ENCODE measurements at places on chromosomes 11 and 22.

DNA sequence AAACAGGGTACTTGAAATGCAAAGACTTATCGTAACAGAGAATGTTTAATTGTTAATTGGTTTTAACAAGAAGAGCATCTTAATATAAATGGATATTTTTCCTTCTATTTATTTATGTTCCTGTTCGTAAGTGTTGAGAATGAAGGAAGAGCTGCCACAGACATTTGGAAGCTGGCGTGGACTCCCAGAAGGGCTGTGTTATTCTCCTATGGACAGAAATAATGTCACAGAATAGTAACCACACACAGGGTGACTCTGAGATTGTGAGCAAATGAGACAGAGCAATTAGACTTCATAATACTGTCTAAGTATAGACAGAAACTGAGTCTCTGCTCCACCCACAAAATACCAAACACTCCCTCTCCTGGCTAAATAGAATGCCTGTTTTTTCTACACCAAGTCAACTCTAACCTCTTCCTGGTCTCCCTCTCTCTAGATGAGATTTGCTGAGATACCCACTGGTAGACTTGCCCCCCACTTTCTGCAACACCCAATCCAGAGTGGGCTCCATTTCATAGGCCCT, 6.1 kb downstream of the APOL3 start:
- DNase-seq: no peak

DNA sequence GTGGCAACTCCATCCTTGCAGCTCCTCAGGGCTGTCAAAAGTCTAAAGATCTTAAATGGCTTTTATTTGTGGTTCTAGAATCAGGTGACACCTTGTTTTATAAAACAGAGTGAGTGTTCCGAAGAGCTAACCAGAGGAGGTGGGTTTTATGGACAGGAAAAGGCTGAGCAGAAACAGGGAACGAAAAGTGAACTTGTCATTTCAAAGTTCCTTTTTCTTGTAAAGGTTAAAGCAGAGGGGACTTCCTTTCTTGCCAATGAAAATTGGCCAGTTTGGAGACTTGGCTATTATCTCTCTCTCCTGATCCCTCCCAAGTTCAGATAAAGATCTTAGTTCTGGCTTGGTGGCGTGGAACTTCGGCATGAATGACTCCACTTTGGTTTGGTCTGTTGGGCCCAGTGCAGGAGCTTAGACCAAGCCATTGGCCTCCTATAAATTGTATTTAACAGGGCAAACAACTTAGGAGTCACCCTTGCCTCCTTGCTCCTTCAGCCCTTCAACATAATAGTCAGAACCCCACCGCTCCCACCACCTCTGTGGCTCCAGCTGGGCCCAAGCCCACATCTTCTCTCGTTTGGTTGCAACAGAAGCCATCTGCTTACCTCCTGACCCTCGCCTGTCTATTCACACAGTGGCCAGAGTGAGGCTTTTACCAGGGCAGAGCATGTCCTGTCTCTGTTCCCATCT, 102.4 kb upstream of the THY1 start:
- DNase-seq: no peak

GRCh38 chr11:77658213-77659013, 20.8 kb upstream of the CLNS1A start:
- no peak for DNase-seq

DNA sequence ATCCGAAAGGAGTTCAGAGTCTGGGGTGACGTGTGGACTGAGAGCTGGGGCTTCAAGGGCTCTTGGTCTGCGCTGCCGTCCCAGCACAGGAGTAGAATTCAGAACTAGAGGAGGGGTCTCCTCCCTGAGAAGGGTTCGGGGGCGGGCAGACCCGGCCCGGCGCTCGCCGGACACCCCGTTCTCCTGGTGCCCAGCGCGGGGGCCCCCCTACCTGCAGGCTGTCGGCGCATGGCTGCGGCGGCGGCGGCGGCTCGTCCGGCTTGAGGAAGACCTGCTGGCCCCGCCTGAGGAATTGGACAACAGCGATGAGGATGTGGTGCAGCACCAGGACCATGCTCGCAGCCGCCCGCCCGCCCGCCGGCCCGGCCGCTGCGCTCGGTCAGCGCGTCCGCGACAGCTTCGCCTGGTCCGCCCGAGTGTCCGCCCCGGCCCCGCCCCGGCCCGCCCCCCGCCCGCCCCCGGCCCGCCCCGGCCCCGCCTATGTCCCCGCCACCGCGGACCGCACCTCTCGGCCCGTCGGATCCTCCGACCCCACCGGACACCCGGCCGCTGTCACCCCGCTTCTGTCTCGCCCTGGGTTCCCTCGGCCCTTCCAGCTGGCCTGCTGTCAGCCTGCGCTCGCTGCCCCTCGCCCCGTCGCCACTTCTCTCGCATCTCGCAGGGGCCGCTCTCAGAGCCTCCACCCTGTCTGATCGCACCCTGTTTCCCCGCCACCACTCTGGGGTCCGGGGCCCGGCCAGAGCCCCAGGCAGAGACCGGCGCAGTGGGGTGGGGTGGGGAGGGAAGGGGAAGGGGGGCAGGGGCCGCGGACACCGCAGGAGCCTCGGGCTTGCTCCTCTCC, 32.0 kb downstream of the PDE2A start:
- peak; percentile 3 for DNase-seq

DNA sequence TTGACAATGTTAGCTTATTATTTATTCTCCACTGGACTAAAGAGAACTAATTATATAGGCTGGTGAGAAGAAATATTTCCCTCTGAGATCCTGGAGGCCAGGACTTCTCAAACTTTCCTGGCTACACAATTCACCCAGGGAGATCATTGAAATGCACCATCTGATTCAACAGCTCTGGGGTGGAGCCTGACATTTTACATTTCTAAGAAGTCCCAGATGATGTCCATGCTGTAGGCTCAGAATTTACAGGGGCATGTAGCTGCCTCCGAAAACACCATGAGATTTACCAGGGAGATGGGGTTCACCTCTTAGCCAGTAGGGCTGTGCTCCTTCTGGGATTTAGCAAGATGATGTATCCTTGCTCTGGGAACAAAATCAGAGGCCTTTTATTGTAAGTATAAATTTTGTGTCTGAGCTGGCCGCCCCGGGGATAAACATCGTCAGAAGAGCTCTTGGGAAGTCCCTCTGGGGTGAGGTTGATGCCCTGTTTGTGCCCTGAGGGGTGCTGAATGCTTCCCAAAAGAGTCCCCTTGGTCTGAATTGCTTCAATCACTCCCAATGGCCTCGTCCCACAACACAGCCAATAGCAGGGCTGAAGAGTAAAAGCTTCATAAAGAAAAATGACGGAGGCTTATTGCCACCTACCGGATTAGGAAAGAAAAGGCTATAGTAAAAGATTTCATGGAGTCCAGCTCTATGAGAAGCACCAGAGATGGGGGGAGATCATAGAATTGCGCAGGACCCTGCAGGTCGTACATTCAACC, 33.4 kb upstream of the API5 start:
- DNase-seq: no peak

GRCh38 chr11:94897330-94897768, 76.0 kb downstream of the CWC15 start:
- no peak for DNase-seq

DNA sequence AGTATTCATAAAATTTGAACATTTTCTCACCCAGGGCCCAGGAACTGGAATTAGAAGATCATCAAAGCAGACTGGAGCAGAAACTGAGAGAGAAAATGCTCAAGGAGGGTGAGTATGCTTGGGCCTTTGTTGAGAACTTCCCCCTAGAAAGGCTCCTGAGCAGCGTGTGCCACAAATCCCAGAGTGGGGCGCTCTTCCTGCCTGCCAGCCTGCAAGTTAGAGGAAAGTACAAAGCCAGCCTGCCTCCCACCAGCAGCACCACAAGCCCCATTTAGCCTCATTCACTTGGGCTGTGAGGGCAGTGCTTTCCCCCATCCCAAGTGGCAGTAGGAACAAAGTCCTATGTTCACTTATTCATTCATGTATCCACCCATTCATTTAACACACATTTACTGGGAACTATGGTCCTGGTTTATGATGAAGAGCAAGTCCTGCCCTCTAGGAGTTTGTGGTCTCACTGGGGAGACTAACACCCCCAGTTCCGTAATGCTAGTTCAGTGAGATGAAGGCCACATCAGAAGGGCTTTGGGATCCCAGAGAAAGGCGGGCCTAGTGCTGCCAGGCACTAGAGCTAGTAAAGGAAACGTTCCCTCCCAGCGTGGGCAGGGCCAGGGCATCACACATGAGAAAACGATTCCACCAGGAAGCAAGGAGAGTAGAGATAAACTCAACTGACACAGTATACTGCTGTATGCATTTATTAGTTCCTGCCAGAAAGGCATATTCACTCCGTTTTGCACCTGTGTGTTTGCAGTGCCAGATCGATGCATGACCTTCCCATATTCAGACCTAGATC, 22.4 kb upstream of the PARVA start:
- no peak for DNase-seq

- DNase-seq: no peak
These were observed 12.9 kb upstream of the SORL1-AS1 start for GRCh38 chr11:121465709-121466062.

DNA sequence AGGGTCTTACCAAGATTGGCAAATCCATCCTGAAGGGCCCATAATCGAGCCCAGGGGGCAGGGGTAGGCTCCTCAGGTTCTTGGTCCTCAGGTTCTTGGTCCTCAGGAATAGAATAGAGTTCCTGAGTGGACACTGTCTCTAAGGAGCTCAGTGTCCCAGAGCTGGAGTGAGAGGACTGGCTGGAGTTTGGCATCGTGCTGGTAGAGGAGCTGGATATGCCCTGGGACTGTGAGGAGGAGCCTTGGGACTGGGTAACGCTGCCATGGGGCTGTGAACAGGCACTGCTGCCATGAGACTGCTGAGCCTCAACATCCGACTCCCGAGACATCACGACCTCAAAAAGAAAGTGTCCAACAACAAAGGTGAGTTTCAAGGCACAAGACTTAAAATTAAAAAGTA, 7.2 kb downstream of the CHEK2 start:
- no peak for DNase-seq

DNA sequence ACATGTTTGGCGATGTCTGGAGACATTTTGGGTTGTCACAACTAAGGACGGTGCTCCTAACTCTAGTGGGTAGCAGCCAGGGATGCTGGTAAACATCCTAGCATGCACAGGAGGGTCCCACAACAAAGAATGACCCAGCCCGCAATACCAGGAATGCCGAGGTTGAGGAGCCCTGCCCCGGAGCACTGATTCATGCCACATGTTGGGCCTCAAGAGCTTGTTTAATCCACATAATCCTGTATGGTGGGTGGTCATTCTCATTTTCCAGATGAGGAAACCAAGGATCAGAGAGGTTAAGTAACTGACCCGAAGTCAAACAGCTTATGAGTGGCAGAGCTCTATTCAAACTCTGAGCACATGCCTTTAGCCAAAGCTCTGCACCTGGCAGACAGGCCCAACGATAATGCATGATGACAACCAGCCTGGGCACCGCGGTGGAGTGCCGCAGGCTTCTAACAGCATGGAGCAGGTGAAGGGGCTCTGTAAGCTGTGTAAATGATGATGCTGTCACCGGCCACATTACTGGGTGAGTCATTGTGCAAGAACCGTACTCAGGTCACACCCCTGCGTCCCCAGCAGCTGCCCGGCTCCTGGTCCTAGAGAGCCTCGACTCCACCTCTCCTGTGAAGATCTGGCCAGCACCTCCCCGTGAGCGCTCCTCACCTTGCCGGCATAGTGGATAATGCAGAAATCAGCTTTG, 58.6 kb downstream of the APOL1 start:
- no peak for DNase-seq

DNA sequence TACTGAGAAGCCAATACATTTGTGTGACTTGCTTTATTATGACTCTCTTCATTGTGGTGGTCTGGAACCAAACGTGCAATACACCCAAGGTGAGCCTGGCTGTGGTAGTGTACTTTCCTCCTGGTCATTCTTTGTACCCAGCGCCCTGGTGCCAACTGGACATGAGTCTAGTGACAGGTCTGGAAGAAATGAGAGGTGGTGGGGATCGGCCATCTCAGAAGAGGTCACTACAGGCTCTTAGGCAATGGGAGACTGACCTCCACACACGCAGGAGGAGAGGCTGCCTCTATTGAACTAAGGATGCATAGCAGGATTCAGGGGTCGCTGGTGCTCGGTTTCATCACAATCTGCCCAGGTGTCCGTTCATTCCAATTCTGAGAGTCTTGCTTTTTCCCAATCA, 56.4 kb upstream of the RTL6 start:
- DNase-seq: no peak

GRCh38 chr22:24407884-24408283, 19.5 kb upstream of the ADORA2A start:
- no peak for DNase-seq

DNA sequence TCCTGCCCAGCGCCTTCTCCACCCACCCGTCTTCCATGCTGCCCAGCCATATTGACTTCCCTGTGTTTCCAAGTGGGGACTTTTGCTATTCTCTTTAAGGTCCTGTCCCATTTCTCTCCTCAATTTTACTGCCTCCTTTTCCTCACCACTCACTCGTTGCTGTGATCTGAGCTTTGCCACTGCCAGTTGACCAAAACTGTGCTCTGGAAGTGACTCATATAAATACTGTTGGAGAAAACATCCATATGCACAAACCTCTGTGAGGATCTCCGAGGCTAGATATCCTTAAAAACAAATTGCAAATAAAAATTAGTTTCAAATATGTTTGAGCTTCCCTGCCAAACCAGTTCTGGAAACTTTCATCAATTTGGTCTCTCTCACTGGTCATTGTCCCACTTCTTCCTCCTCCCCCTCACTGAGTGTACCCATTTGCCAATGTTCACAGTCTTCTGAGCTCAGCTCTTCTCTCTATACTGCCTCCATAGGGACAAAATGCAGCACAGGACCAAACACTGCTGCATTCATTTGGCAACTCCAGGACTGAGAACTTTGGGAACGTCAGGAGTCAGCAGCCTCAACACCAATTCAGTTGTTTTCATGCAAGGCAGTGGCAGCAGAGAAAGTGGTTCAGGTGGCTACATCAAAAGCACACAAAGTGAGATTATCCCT, 34.0 kb upstream of the MMP13 start:
- DNase-seq: no peak

- DNase-seq: no peak
These were observed 51.3 kb downstream of the AASDHPPT start for GRCh38 chr11:106128740-106129139.

GRCh38 chr11:76660533-76661305, 9.8 kb downstream of the LRRC32 start:
- no peak for DNase-seq

DNA sequence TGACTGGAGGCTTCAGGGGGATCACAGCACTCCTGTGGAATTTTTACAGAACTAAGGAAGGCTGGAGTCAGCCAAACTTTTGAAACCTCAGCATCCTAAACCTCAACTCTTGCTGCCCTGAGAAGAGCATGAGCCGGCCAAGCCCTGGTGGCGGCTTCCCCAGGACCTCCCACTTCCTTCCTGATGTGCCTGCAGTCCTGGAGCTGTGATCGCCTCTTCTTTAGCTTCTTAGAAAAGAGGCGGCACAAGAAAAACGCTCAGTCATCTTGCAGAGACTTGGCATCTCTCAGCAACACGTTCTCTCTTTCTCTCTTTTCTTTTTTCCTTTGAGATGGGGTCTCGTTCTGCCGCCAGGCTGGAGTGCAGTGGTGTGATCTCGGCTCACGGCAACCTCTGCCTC, 40.4 kb upstream of the AMPD3 start:
- DNase-seq: no peak
